ENCODE measurements at places on chromosomes 4 and X.

DNA sequence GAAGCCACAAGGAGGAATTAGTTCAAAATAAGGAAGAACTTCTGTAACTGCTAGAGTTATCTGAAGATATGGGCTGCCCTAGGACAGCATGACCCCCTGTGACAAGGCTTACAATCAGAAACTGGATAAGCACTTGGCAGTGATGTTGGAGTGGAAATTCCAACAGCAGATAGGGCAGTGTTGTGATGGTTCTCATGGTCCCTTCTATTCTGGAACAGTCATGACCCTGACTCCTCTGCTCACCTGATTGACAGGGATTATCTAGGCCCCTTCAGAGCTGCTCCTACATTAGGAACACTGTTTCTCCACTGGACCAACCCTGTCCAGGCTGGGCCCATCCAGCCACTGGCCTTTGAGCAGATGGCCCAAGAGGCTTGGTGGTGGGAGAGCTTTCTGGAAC is 17.9 kb downstream of the NALF2 start:
- DNase-seq: no peak

- no peak for DNase-seq
These were observed 7.0 kb upstream of the EREG start for GRCh38 chr4:74357965-74358364.

- no peak for DNase-seq
These were observed 13.4 kb downstream of the ZAR1 start for GRCh38 chr4:48503233-48504025.

DNA sequence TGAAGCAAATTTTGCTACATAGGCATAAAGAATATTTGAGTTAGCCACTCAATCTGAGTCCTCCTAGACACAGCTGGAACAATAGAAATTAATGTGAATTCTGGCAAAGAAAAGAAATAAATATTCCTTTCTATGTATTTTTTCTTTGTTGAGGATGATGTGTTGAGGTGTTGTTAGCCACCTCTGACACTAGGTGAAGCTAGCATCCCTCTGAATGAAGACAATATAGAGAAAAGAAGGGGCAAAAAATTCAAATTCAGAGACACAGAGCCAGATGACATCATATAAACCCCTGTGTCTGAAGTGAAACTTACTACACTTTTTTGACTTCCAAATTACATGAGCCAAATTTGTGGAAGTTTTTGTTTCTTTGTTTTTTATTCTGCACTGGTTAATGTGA is 34.6 kb upstream of the TMPRSS11D start:
- DNase-seq: no peak

- DNase-seq: no peak
These were observed 3.8 kb upstream of the ADH1B start for GRCh38 chr4:99324979-99325378.

DNA sequence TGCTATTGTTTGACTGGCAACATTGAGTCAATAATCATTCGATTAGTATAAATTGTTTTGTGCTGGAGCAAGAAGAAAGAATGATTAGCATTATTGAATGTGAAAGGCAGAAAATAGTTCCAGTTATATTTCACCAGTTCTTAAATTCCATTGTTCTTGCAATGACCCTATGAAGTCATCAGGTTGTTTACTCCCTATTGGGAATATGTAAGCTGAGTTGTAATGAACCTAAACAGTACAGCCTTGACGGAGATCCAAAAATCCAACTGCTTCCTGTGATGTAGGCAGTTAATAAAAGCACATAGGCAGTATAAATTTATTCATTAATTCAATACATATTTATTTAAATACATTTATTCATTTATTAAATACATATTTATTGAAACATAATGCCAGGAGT is 947.5 kb downstream of the PCDH7 start:
- DNase-seq: no peak

- DNase-seq: no peak
These were observed 38.1 kb downstream of the FRG2 start for GRCh38 chr4:189988877-189989431.

GRCh38 chr4:1582227-1582626 is 101.9 kb downstream of the FAM53A start:
- no peak for DNase-seq

- peak; percentile 40 for DNase-seq
These were observed 75.1 kb downstream of the PRKX start for GRCh38 chrX:3638280-3638873.

- DNase-seq: no peak
These were observed 28.8 kb upstream of the FGF13 start for GRCh38 chrX:138740341-138740740.

- peak; percentile 7 for DNase-seq
These were observed 235.3 kb upstream of the SFRP2 start for GRCh38 chr4:154024097-154024694.

DNA sequence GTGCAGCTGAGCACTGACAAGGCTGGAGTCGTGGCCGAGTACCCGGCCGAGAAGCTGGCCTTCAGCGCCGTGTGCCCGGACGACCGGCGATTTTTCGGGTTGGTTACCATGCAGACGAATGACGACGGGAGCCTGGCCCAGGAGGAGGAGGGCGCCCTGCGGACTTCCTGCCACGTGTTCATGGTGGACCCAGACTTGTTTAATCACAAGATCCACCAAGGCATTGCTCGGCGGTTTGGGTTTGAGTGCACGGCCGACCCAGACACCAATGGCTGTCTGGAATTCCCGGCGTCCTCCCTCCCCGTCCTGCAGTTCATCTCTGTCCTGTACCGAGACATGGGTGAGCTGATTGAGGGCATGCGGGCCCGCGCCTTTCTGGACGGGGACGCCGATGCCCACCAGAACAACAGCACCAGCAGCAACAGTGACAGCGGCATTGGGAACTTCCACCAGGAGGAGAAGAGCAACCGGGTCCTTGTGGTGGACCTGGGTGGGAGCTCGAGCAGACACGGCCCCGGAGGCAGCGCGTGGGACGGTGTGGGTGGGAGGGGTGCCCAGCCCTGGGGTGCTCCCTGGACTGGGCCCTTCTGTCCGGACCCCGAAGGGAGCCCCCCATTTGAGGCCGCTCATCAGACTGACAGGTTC is 24.3 kb downstream of the RGS12 start:
- no peak for DNase-seq

- DNase-seq: no peak
These were observed 41.4 kb upstream of the RASSF6 start for GRCh38 chr4:73661646-73662119.

DNA sequence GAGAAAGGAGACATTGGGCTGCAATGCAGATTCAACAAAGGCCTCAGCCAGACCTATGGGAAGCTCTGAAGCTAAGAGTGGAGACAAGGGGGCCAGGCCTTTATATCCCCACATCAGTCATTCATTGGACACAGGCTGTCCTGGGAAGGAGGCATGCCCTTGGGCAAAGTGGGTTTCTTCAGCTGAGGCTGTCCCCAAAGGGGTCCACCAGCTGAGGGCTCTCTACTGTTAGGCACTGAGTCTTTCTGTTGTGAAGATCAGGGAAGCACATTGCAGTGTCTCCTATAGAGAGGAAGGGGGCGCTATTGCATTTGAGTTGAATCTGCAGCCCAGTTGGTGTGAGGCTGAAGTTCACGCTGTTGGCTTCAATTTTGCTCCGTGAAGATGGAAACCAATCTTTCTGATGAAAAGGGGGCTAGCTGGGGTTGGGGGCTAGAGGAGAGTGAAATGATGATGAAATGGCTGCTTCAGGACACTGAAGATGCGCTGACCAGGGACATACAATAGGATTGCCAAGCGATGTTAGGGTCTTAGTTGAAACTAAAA is 48.0 kb downstream of the SLC25A5 start:
- DNase-seq: peak; percentile 59

DNA sequence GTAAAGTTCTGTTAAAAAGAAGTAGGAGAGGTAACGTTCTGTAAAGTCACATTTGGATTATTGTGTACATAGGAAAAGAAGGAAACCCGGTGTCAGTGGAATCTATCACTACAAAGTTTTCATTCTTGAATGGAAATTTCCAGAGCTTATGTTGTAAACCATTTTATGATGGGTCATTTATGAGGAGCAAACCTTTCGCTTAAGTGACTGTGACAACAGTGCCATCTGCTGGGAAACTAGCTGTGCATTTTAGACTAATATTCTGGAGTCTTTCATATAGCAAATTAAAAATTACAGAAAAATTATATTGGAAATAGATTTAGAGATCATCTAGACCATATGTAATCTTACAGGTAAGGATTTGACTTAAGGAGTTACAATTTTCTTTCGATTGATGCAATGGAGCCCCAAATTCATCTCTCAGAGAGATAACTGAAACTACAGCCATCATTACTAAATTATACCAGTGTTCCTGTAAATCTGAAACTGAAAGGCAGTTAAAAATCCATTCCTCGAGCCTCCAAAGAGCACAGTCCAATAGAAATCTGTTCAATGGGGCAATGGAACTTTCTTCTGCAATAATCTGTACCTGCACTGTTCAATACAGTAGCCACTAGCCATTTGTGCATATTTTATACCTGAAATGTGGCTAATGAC is 26.9 kb downstream of the ASB9 start:
- DNase-seq: peak; percentile 62

- no peak for DNase-seq
These were observed 28.6 kb downstream of the SLC16A2 start for GRCh38 chrX:74449937-74450330.

- no peak for DNase-seq
These were observed 191.8 kb downstream of the BCOR start for GRCh38 chrX:39905946-39906345.

DNA sequence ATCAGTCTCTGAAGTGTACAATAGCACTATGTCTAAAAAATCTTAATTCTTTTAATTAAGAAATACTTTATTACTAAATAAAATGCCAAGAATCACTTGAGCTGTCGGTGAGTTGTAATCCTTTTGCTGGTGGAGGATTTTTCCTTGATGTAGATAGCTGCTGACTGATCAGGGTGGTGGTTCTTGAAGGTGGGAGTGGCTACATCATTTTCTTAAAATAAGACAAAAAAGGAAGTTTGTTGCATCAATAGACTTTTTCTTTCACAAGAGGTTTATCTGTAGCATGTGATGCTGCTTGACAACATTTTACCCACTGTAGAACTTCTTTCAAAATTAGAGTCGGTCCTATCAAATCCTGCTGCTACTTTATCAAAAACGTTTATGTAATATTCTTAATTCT is 68.8 kb upstream of the ZC4H2 start:
- DNase-seq: peak; percentile 34

DNA sequence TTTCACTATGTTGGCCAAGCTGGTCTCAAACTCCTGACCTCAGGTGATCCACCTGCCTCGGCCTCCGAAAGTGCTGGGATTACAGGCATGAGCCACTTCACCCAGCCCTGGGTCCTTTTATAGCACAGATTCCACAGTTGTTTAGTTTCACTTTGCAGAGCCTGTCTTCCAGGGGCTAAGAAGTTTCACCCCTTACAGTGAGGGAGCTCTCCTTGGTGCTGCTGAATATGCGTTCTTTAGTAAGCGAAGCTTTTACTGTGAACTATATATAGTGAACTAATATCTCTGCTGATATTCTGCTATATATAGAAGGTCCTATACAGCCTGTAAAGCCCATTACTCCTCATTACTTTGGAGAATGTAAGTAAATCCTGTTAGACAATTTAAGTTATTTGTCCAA is 4.2 kb downstream of the TCEAL6 start:
- no peak for DNase-seq

- peak; percentile 66 for DNase-seq
These were observed 148.8 kb upstream of the MID1 start for GRCh38 chrX:10769195-10769594.

DNA sequence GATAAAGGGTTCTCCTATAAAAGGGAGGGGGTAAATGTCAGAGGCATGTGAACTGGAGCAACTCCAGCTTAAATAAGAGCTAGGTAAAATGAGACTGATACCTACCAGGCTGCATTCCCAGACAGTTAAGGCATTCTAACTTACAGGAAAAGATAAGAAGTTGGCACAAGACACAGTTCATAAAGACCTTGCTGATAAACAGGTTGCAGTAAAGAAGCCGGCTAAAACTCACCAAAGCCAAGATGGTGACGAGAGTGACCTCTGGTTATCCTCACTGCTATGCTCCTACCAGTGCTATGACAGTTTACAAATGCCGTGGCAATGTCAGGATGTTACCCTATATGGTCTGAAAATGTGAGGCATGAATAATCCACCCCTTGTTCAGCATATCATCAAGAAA is 13.1 kb upstream of the SULT1B1 start:
- no peak for DNase-seq

- DNase-seq: no peak
These were observed 759.2 kb downstream of the DMD start for GRCh38 chrX:32451954-32452695.

DNA sequence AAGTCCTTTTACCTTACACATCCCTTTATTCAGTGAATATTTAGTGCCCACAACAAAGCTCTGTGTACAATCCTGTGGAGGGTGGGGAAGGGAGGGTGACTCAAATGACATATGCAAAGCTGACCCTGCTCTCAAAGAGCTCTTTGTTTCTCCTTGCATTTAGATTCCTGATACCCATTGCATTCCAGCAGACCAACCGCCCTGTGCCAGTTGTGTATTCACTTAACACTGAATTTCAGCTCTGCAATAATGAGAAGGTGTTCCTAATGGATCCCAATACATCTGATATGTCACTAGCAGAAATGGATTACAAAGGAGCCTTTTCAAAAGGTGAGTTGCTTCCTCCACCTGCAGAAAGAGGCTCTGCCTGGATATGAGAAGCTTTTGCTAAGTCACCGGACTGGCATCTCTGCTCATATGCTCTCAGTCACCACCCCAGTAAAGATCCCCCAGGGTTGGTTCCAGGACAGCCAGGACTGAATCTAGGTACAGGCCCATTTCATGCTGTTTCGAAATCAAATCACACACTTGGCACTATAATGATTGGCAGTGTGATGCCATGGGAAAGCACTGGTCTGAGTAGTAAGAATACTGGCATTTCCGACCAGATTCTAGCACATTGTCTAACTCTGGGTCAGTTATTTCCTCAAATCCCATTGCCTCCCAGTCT is 17.1 kb upstream of the ANXA3 start:
- DNase-seq: no peak

DNA sequence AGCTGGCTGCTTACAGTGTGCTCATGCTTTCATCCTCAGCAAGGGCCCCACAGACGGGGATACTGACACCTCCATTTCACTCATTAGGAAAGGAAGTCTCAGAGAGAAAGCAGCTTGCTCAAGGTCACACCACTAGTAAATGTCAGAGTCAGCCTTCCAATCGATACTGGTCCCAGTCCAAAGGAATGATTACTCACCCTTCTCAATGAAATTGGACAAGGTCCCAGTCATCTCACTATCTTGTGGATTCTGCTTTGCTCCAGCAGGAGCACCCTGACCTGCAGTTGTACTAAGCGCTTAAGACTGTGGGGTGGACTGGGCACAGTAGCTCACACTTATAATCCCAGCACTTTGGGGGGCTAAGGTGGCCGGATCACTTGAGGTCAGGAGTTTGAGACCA is 132.2 kb upstream of the SLC34A2 start:
- DNase-seq: no peak

- DNase-seq: no peak
These were observed 188.1 kb downstream of the ADAM29 start for GRCh38 chr4:175106301-175106700.

DNA sequence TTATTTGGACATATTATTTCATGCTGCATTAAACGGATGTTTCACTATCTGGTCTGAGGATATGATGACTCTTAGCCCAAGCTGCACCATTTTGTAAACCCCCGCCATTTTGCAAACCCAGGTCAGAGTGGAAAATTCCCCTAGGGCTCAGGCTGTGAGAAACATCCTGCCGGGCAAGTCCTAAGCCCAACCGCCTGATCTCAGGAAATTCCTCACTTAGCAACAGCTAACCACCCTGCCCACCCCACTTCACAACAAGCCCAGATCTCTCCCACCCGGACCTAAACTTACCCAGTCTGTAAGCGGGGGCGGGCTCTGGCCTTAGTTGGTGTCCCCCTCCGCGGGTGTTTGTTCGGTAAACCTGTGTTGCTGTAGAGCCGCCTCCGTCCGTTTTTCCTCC is 2747.1 kb downstream of the PCDH7 start:
- no peak for DNase-seq

- DNase-seq: peak; percentile 2
These were observed 133.0 kb upstream of the PLS3 start for GRCh38 chrX:115427861-115428410.

All from suppressor macrophage (primary cell).